Vagina (tissue), 2 donors: ENCODE measurements at places on chromosomes 16 and 17.

- no peak for DNase-seq
Measured at GRCh38 chr17:5701381-5701780, 117.1 kb upstream of the NLRP1 start.

- no peak for DNase-seq
Measured at GRCh38 chr16:88804173-88804551, 573 bp downstream of the CDT1 start.

- DNase-seq: no peak
Measured at GRCh38 chr16:73125850-73126524, 78.1 kb upstream of the ZFHX3 start.

DNA sequence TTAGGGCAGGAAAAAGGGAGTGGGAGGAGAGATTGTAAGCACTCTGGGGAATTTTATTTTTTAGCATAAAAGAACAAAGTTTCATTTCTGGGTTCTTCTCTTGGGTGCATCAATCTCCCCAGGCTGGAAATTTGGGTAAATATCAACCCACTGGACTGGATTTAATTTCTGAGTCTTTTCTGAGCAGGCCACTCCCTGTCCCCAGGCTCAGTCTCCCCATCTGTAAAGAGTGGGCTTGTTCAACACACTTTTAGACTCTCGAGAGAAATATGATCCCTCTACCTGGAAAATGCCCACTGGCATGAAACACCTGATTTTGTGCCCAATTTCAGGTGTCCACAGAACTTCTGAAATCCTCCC lies 617 bp upstream of the VTN start:
- no peak for DNase-seq

- no peak for DNase-seq
Measured at GRCh38 chr17:6561446-6561845, 5.1 kb upstream of the PITPNM3 start.
